ENCODE measurements at places on chromosomes 4 and X.

- DNase-seq, result no peak
Measured at GRCh38 chr4:15078682-15079642, 76.7 kb downstream of the CPEB2 start.

GRCh38 chr4:37659696-37660095 lies 26.5 kb downstream of the RELL1 start:
- no peak for DNase-seq

DNA sequence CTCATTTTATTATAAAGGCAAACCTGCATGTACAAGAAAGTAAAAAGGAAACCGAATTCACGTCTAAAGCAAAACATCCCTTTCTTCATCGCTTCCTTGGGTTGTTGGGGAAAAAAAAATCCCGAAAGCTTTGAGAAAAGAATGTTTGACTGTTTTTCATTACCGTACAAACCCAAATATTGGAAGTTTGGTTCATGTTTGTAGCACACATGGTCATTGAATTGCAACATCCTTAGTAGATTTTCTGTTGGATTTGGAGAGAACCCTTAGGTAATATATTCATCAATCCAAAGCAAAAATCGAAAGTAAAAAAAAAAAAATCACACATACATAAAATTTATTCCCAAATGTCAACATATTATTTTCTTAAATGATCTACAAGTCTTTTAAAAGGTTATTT lies 420.3 kb downstream of the MAPK10 start:
- DNase-seq, result no peak

DNA sequence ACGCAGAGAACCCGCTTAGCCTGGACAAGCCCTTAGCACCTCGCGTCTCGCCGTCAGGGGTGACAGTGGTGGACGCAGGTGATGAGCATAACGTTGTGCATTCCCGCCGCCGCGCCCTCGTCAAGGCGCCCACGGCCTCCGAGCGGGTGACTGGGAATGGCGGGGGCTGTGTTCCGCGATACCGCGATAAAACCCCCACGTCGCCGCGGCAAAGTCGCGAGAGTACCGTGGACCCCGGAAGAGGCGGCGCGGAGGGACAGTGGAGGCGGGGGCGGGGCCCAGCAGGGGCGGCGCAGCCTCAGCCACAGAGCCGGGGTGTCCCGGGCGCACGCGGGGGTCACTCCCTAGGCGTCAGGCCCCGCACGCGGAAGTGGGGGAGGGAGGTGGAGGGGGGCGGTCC lies 53.8 kb downstream of the ZFYVE28 start:
- no peak for DNase-seq

- DNase-seq, result no peak
Measured at GRCh38 chr4:13985837-13986236, 358.3 kb upstream of the BOD1L1 start.

GRCh38 chr4:73822389-73822788 lies 14.1 kb upstream of the CXCL6 start:
- DNase-seq, result no peak

- DNase-seq, result no peak
Measured at GRCh38 chr4:154779362-154779947, 1.6 kb upstream of the RBM46 start.

DNA sequence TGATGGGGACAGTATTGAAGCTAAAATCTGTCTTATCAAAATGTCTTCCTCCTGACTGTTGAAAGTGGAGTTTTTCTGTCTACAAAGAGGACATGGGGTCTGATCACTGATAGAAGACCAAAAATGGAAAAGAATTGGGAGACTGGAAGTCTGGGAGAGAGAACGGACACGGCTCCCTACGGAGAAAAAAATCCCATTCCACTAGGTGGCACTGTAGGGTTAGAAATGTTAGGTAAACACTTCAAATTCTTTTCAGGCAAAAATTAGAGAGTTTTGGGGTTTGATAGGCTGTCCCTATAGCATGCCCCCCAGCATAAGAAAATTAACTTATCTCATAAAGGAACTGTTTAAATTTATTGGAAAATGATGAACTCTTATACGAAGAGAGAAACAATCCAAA lies 200.5 kb downstream of the FAM133A start:
- no peak for DNase-seq

- no peak for DNase-seq
Measured at GRCh38 chr4:88006956-88007303, 505 bp upstream of the PKD2 start.

- no peak for DNase-seq
Measured at GRCh38 chrX:46873746-46874145, 36.9 kb downstream of the RP2 start.

- no peak for DNase-seq
Measured at GRCh38 chr4:102447413-102447812, 53.7 kb upstream of the NFKB1 start.

DNA sequence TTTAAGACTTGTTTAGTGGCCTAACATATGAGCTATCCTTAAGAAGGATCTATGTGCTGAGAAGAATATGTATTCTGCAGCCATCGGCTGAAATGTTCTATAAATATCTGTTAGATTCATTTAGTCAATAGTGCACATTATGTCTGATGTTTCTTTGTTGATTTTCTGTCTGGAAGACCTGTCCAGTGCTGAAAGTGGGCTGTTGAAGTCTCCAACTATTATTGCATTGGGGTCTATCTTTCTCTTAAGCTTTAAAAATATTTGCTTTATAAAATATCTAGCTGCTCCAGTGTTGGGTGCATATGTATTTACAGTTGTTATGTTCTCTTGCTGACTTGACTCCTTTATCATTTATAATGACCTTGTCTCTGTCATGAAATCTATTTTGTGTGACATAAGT lies 9.4 kb upstream of the BLTP1 start:
- DNase-seq, result no peak

DNA sequence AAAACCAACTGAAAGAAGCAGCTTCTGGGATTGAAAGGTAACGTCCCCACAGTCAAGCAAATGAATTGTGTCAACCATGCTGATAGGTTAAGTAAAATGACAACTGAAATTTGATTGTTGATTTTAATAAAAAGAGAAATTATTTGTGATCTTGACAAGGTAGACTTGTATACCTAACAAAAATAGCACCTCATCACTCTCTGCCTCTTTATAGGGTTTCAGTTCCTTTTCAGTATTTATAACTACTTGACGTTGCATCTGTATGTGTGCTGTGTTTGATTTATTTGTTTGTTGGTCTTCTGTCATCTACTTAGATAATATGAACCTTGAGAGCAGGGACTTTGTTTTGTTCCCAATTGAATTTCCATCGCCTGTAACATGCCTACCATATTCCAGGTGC lies 7.9 kb upstream of the PPP3CA start:
- DNase-seq, result no peak

DNA sequence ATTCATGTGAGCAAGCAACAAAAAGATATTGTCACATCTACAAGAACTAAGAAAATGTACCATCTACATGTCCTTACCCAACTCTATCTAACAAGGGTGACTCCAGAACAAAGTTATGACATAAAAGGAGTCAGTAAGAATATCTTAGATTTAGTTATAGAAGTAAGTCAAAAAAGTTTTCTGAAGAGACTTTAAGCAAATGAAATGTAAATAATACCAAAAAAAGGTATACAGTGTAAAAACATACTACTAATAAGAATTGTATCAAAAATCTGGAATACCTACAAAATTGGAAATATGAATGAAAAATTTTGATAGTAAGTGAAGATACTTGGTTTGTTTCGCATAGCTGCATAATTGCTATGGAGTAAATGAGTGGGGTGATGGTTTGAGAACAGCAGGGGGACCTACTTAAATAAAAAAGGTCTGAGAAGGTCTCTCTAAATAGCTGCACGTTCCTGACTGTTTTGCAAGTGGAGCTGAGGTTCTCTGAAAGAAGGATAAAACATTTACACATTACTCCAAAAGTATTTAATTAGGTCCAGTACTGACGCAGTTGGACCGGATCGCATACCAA lies 51.0 kb upstream of the ENPP6 start:
- no peak for DNase-seq

- no peak for DNase-seq
Measured at GRCh38 chrX:106378616-106379015, 210.5 kb downstream of the PWWP3B start.

GRCh38 chrX:49059201-49059600 lies 402 bp downstream of the CCDC120 start:
- no peak for DNase-seq

DNA sequence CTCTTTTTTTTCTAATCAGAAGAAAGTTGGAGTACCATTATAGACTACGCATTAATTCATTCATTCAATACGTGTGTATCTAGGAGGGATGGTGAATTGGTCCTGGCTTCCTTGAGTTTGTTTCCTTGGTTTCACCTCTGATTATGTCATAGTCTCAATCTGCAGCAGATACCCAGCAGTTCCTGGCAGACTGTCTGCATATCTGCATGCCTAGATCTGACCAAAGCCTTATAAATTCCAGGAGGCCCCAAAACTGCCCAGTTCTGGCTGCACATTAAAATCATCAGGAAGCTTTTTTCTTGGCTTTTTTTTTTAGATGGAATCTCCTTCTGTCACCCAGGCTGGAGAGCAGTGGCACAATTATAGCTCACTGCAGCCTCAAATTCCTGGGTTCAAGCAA lies 27.2 kb upstream of the SLC34A2 start:
- DNase-seq, result no peak

DNA sequence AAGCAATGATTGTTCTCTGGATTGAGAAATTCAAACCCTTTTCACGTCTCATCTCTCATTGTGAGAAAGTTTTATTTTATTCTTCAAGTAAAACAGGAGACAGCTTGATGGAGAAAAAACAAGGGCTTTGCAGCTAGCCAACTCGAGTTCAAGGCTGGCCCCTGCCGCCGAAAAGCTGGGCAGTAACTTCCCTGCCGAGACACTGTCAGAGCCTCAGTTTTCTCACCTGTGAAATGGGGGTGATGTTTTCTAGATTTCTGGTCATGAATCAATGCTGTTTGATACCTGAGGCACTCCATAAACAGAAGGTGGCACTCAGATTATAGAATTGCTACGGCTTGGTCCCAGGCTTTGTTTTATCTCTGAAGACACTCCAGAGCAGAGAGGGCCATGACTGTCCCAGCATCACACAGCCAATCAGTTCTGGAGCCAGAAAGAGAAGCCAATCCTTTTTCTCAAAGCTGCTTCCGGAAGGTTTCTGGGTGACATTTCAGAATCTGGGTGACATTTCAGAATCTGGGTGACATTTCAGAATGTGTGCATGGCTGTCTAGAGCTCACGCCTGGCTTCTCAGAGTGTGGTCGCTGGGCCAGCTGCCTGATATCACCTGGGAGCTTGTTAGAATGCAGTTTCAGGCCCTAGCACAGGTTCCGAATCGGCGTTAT lies 33.2 kb downstream of the HMX1 start:
- no peak for DNase-seq

- DNase-seq, result no peak
Measured at GRCh38 chr4:54794579-54794978, 136.8 kb downstream of the KIT start.

DNA sequence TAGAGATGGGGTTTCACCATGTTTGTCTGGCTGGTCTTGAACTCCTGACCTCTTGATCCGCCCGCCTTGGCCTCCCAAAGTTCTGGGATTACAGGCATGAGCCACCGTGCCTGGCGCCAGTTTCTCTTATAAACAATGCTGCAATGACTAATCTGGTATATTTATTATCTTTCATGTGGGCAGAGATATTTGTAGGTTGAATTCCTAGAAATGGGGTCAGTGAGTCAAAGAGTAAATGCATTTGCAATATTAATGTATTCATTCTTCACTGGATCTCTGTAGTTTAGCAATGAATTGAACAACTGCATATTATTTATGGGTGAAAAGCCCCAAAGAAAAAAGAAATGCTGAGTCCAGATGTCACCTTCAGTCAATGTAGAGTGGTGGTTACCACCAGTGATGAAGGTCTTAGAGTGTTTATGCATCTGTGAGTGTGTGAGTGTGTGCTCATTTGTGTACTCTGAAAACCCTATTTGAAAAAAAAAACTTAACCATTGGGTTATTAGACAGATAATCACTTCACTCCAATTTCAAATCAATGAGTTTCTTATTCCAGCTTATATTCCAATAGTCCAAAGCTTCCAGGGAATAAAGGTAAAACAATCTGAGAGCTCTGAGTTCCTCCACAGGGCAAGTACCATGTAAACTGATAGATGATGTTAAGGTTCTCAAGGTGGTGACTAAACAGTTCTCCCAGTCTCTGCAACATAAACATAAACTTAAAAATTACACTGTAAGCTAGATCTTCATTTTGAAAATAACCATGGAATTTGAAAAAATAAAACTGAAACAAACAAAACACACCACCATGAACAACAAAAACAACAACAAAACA lies 22.6 kb upstream of the CD38 start:
- no peak for DNase-seq

DNA sequence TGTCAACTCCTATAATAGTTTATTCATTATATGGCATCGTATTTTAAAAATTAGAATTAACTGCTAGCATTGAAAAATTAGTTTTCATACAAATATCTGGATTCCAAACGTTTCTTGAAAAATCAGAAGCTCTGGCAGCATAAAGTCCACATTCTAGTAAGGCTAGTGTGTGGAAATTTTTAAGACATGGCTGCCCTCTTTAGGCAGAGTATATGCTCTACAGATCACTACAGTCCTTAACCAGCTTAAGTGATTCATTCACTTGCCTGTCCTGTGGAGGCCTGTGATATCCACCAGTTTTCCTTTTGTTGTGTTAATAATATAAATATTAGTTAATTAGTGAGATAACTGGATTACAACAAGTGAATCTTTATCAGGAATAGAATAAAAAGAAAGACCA lies 287.2 kb downstream of the OPHN1 start:
- no peak for DNase-seq

GRCh38 chr4:150784305-150784704 lies 202.4 kb downstream of the MAB21L2 start:
- no peak for DNase-seq

GRCh38 chr4:1337376-1337831 lies 9.6 kb upstream of the UVSSA start:
- no peak for DNase-seq

DNA sequence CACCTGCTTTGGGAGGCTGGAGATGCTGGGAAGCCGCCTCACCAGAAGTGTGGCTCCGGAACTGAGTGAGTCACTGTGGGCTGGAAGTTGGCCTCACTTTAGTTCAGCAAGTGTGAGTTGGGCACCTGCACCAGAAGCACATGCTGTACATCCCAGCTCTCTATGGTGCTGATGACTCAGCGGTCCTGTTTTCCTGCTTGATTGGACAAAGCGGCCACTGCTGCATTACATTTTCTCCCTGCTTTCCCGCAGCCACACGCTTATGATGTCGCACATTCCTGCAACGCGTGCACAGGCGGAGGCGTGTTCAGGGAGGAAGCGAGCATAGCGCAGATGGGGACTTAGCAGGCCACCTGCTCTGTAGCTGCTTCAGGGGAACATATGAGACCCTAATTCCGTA lies 26.7 kb upstream of the CLDN34 start:
- DNase-seq, result no peak

GRCh38 chr4:24382381-24382780 lies 202.0 kb downstream of the DHX15 start:
- DNase-seq, result no peak

Measured in NCI-H2029 treated with DMSO at 0.1 percent for 48 hours (cell line).